Globus pallidus (tissue), 1 donor: ENCODE measurements at places on chromosomes 11 and 22.

DNA sequence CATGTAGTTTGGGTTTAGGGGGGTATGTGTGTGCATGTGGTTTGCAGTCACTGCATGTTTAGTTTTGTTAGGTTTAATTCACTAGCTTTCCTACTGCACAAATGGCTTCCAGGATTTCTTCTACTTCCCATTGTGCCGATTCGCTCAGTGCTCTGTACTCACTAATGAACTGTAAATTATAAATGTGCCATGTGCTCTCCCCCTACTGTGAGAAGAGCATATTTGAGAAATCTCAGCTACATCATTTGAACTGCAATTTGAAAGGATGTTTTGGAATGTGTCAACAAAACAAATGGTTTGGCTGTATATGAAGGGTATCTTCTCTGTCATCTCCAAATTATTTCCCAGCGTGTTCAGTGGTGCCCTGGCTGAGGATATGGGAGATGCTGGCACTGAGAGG, 28.1 kb downstream of the CYB5R2 start:
- no peak for DNase-seq

DNA sequence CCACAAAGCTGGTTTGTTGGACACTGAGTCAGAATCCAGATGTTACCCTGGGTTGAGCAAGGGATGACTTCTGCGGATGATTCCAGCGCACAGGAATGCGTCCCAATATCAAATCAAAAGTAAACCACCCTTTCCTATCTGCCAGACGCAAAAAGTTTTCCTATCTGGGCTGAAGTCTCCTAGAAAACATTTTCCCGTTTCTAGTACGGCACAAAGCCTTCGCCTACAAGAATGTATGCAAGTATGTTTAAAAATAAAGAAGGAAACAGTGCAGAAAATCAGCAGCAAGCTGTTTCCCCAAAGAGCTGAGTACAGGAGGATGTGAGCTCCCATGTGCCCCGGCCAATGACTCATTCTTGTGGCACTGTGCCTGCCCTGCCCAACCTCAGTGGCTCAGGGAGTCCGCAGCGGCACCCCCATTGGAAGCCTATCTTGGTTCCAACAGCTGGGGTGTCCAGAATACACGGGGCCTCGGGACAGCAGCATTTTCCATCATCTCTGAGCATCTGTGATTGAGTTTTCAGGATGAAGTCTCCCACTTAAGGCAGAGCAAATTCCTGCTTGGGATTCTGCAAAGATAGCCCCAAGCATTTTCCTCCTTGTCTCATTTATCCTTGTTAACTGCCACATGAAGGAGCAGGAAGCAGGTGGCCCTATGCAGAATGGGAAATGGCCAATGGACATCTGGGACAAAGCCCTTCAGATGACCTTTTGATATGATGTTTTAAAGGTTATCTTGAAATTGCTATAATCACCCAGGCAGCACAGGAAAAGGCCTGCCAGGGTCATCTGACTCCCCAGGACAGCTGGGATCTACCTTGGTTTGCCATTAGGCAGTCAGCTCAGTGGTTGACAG, 17.5 kb downstream of the KCNJ5 start:
- DNase-seq, result peak; percentile 40

- no peak for DNase-seq
These were observed 21.9 kb upstream of the NFRKB start for GRCh38 chr11:129917231-129917630.

DNA sequence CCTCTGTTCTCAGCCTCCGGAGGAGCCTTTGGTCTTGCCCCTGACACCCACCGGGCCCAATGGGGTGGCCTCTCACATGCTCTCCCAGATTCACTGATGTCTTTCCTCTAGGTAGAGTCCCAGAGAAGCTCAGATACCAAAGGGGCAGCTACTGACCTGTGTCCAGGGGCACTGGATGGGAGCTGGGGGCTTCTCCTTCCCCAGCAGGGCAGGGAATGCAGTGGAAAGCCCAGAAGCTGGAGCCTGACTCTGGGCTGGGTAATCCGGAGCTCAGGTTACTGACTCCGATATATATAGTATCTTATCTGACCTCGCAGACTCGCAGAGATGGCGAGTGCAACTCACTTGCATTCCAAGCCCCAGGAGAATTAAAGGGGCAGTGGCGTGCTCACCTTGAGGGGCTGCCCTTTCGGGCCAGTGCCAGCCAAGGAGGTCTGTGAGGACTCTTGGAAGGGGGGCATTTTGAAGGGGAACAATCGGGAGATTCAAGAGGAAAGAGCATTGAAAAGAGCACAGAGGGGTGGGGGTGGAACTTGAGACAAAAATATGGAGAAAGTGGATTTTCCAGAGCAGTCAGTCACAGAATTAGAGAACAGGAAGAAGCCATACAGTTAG, 2.5 kb downstream of the USP2 start:
- no peak for DNase-seq

- no peak for DNase-seq
These were observed 29.0 kb downstream of the MYH9 start for GRCh38 chr22:36358533-36359469.

DNA sequence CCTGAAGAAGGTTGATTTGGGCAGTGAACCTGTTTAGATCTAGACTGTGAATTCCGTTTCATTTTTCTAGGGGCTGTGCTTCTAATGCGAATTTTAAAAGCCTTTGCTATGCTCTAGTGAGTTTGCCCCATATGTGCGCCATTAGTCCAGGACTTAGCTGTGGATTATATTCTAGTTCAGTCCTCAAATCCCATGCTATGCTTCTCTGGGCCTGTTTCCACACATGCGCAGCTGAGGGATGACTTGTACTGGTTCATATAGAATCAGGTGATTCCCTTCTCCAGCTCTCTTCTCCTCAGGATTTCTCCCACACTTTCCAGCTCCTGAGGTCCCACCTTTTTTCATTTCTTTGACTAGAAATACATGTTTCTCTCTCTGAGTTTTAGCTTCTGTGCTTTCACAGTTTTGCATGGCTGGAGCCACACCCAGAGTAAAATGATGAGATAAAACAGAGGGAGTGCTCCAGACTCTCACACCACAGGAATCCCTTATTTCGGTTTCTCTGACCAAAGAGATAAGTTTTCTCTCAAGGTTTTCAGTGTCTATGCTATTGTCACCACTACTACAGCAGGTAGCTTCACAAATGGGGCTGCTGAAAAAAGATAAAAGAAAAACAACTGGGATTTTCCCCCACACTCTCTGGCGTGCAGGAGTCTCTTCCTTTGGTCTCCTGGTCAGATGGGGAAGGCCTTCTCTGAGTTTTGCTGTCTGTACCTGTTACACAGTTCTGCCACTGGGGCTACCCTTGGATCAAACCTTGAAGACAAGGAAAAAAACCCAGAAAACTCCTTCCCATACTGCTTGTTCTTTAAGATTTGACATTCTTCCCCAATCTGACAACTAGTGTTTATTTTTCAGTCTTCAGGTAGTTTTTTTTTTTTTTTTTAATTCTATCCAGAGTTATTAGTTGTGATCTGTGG, 96.2 kb upstream of the TEAD1 start:
- no peak for DNase-seq

GRCh38 chr22:21941921-21942320, 10.7 kb downstream of the PPM1F start:
- no peak for DNase-seq

DNA sequence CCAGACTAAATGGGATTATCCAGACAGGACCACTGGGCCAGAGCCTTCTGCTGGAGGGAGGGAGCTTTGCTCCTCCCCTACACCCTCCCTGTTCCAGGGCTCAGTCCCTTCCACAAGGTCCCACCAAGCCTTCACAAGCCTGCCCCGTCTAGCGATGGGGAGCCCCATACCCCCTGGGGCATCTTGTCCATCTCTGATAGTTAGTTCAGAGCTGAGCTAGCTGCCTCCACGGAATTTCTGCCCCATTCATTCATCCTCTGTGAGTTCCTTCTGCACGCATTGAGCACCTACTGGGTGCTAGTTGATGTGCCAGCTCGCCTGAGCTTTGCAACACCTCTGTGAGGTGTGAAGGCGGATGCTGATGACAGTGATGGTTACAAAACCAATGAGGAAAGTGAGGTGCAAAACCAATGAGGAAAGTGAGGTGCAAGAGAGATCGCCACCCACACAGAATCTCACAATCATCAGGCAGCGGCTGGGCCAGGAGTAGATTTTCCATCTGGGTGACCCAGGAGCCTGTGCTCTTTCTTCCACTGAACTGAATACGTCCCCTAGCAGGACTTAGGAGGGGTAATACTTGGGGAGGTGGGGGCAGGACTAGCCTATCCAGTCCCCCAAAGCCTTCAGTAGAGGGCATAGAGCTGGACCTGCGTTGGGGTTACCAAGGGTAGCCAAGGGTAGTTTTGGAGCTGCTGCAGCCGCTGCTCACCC, 21.5 kb upstream of the CBX7 start:
- no peak for DNase-seq
